Nephron progenitor cell (in vitro differentiated cells): ENCODE measurements at places on chromosomes 13 and 19.

DNA sequence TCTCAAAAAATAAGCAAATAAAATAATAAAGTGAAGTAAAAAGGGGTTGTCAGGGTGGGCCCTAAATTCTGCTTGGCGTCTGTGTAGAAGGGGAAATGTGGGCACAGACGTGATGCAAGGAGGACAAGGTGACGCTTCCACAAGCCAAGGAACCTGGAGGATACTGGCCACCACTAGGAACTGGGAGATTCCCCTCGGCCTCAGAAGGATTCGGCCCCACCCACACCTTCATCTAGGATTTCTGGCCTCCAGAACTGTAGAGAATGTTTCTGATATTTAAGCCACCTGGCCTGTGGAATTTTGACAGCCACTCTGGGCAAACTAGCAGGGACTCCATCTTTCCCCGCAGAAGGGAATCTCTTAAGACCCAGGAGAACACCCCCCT, 1.1 kb downstream of the PLEKHJ1 start:
- no peak for DNase-seq

GRCh38 chr13:94534166-94534565, 54.7 kb upstream of the DCT start:
- no peak for DNase-seq

DNA sequence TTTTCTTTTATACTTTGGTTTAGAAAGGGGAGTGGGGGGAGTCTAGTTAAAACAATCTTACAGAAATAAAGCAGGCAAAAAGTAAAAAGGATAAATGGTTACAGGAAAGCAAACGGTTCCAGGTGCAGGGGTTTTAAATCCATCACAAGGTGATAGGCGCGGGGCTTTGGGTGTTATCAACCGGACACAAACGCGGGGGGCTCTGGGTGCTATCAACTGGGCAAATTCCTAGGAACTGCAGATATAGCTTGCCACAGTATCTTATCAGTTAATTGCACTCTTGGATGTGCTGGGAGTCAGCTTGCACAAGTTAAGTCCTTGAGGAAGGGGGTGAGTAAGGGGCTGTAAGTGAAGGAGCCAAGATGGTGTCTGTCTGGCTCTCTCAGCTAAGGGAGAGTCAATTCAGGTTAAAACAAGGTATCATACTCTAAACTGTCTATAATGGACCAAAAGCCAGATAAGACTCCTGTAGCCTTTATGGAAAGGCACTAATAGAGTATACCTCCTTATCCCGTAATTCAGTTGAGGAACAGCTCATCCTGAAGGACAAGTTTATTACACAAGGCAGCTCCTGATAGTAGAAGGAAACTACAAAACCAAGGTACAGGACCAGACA, 32.6 kb upstream of the ZSCAN5A start:
- DNase-seq, result no peak

DNA sequence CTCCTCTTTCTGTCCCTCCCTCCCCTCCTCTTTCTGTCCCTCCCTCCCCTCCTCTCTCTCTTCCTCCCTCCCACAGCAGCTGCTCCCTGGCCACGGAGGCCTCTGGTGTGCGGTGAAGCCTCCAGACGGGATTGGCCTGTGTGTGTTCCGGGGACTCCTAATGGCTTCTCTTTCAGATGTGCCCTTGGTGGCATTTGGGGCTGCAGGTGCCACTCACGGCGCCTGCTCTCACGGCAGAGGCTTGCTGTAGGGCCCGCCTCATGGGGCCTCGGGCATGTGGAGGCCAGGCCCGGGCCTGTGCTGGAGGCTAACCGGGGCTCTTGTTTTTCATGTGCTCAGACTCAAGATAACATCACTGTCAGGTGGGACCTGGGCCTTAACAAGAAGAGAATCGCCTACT, 20.9 kb downstream of the UPF1 start:
- no peak for DNase-seq

GRCh38 chr19:1863638-1864479, 480 bp upstream of the KLF16 start:
- peak; percentile 94 for DNase-seq

DNA sequence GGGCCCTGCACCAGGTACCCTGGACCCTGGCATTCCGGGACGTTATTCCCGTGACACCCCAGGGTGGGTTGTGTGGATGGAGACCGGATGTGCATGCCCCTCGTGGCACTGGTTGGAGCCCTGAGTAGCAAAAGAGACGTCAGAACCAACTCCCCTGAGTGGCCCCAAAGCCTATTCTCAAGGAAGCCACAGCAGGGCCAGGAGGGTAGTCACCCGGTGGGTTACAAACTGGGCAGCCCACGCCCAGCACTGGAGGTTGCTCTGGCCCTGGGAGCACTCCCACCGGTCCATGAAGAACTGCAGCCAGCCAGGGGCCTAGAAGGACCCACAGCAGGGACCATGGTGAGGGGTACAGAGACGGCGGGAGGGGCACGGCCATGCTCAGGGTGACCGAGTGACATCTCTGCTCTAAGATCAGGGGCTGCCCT, 7.5 kb downstream of the KLF16 start:
- no peak for DNase-seq

GRCh38 chr19:53808710-53809125, 15.4 kb downstream of the NLRP12 start:
- DNase-seq, result no peak

GRCh38 chr19:48719263-48720171, at the start of gene MAMSTR:
Gene MAMSTR, minus strand, starts transcription at chr19:48719725. Its CDS starts 694 bp downstream, at chr19:48719031.
- no peak for DNase-seq

- no peak for DNase-seq
Observed at GRCh38 chr19:35414442-35414841, 33.6 kb upstream of the FFAR2 start.

DNA sequence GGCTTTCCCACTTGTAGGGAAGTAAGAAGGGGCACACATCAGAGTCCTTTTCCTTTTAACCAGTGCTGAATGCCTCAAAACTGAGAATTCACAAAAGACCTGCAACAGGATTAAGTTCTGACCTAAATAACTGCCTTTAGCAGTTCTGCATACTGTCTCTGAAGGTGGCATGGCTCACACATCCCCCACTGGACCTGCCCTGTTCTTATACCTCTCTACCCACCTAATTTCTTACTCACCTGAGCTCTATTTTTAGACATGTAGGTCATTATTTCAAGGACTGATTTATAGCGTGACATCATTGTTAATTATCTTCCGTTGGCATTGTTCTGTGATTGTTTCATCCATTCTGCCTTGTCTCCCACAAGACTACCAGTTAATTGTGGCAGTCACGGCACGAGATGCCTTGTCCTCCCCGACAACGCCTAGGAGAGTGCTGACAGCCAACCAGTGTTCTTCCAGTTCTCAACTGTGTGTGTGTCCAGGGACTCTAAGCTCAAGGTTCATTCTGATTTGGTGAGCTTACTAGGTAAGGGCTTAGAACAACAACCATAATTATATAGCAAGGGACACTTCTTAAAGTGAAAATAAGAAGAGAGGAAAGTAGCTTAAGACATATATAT, 27.1 kb upstream of the UBL3 start:
- no peak for DNase-seq

DNA sequence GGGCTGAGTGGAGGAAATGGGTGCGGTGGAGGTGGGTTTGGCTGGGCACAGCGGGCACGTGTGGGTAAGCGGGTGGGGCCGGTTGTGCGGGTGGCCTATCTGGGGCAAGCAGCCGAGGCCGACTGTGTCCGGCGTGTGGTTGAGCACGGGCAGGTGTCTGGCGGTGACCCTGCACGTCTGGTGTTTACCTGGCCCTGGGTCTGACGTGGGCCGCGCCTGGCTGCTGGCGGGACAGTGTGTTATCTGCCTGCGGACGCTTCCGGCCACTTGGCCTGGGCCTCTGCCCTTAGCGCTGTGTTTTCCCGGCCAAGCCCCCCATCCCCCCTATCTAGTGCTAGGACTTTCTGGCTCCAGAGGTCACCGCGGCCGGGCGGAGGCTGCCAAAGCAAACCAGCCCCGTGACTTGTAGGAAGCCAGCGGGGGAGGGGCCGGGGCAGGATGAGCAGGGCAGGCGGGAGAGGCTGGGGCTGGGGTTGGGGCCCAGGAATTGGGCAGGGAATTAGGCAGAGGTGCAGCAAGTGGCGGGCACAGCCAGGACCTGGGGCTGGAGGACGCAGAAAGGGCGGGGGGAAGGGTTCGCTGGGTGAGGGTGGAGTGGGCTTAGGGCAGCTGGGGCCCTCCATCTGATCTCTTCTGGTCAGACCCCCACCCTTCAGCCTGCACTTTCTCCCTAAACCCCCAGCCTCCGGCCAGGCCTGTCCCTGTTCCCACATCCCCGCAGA, 534 bp upstream of the HPN start:
- DNase-seq, result peak; percentile 73

DNA sequence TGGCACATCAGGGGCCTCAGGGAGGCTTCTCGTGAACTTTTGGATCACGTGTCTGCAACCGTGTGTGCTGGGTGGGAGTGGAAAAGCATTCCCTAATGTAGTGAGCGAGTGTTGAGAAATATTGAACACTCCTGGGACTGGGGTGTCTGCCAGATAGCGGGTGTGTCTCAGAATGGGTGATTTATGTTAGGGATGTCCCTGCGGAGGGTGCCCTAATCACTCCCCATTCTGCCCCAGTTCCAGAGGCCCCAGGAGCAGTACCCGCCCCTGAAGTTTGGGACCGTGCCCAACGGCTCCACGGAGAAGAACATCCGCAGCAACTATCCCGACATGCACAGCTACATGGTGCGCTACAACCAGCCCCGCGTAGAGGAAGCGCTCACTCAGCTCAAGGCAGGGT, 24.2 kb upstream of the GRWD1 start:
- DNase-seq, result no peak

GRCh38 chr19:10998045-10998533, 37.3 kb downstream of the SMARCA4 start:
- no peak for DNase-seq

DNA sequence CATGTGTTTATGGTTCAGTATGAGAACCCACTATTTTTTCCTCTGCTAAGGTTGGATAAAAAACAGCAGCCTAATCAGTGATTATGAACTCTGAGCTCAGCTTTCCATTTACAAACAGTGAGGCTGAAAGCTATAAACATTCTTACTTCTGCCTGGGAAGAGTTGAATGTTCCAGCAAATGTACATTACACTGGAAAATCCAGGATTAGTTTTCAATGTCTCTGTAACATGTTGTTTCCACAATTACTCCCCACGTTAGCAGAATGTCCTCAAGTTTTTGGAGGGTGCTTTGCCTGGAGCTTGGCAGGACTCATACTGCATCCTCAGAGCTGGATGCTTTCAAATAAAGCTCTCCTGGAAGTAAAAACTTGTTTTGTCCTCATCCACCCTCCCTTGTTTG, 150.4 kb downstream of the POSTN start:
- DNase-seq, result no peak

GRCh38 chr19:29785955-29786589, 25.7 kb upstream of the CCNE1 start:
- no peak for DNase-seq

DNA sequence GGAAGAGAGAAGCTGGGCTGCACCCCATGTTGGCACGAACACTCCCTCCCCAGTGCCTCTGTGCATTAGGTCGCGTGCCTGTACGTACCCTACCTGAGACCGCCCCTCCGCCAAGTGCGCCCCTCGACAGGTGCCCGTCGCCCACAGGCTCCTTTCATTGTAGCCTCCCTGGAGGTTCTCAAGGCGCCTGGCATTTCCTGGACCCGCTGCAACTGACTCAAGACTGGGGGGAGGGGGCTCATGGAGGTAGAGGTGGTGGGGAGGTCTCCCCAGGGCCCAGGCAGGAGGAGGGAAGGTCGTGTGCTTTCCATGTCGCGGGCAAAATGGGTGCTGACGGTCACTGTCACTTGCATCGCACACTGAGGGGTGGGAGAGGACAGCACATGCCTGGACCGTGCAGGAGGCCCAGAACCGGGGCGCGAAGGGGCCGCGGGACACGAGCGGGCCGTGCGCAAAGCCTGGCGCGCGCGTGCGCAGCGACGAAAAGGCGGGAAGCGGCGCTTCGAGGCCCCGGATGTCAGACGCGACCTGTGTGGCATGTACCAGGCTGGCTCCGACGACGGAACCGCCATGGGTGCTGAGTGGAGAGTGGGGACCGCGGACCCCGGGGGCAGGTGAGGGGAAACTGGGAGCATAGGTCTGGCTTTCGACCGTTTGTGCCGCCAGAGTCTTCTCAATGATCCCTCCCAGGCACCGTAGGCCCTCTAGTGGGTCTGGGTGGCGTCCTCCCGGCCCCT, 16.5 kb downstream of the NFIX start:
- DNase-seq, result no peak

DNA sequence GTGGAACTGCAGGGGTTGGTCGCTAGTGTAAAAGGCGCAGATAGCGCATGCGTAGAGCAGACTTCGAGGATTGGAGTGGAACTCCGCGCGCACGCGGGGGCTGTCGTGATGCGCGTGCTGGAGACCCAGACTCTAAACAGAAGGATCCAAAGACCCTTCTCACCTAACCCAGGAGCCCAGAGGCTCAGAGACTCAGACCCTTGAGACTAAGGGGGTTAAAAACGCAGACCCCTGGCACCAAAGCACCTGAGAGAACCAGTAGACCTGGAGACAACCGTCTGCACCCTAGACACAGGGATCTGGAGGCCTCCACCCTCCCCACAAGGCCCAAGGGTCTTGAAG, 567 bp upstream of the CTU1 start:
- no peak for DNase-seq

DNA sequence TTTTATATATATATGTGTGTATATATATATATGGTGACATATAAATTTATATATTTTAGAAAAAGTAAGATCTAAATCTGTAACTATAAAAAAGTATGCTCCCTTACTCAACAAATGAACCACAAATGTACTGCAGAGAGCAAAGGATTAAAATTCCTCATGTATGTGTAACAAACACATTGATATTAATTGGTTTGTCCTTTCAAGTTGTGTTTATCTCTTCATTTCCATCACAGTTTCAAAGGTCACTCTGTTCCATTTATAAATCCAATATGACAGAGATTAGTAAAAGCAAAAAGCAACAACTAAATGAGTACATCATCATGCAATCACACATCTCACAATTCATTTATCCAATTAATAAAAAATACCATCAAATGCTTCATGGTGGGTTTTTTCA, 247.9 kb downstream of the DACH1 start:
- DNase-seq, result no peak

GRCh38 chr13:57653229-57653989, 21.9 kb downstream of the PCDH17 start:
- no peak for DNase-seq

GRCh38 chr19:31450696-31451095, 101.5 kb upstream of the TSHZ3 start:
- no peak for DNase-seq

- no peak for DNase-seq
Observed at GRCh38 chr13:25691654-25692053, 319.9 kb downstream of the ATP8A2 start.

GRCh38 chr19:38733241-38733492, 11.1 kb downstream of the CAPN12 start:
- no peak for DNase-seq
